ENCODE measurements at places on chromosomes 4 and X.

- peak; percentile 8 for DNase-seq
These were observed 120.3 kb downstream of the RASL11B start for GRCh38 chr4:52982255-52982945.

DNA sequence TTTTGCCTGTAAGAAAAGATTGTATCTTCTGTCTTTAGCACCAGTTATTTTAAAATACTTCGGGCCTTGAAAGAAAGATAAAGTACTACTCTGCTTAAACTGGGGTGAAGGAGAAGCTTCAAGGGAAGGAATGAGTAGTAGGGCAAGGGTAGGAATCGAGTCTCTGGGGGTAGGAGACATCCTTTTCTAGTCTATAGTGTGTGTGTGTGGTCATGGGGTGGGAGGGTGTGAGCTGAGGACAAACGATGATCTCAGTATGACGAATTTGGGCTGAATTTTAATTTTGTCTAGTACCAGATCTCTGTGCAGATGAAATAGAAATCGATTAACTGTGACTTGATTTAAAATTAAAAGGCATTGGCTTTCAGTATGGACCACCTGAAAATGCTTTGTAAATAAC is 3.3 kb upstream of the MYOZ2 start:
- DNase-seq: no peak

DNA sequence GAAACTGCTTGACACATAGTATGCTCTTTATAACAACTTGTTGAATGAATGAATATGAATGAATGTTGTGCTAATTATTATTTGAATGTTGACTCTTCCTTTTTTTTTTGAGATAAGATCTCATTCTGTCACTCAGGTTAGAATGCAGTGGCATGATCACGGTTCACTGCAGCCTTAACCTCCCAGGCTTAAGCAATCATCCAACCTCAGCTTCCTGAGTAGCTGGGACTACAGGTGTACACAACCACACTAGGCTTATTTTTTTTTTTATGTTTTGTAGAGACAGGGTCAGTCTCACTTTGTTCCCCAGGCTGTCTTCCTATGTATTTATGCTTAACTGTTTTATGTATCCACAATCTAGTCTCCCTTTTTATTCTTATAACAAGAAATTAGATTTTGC is 114.7 kb upstream of the WDFY3 start:
- DNase-seq: no peak

DNA sequence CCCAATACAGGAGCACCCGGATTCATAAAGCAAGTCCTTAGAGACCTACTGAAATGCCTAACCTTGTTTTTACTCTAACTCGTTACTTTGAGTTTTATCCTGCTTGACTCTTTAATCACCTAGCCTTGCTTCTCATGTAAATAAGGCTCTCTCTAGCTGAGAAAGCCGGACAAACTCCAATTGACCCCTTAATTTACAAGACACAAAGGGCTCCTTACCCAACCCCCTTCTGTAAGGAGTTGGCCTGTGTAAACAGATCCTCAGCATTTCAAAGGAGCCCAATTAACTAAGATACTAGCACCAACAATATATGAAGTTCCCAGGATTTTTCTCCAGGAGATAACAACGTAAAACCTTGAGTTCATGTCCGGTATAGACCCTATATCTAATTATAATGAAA is 61.7 kb downstream of the CT47B1 start:
- DNase-seq: no peak

DNA sequence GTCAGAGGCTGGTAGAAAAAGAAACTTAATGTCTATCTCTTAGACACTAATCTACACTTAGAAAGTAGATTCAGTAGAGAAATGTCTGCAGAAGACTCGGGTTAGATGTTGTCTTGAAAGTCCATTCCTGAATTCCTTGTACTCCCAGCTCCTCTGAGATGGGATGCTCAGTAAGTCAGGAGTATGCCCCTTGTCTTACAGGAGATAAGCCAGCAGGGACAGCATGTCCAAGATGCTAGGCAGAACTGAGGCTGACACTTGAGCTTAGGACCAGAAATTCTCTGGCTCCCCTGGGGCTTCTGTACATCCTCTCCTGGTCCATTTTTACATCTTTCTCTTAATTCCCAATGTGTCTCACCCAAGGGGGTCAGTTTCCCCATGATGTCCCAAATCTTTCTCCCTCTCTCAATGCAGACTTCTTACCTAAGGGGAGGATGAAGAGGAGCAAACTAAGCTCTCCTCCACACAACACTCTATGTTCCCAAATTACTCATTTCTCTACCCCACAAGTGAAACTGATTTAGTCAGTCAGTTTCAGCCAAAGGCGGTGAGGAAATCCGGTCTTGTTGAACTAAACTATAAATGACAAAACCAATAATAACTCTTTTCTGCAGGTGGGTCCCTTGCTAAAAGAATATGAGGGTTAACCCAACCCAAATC is 558.2 kb upstream of the DIPK2B start:
- peak; percentile 87 for DNase-seq

- no peak for DNase-seq
These were observed 29.9 kb downstream of the PCDH10 start for GRCh38 chr4:133178956-133179355.

GRCh38 chrX:42384956-42385355 is 393.0 kb downstream of the PPP1R2C start:
- DNase-seq: no peak

DNA sequence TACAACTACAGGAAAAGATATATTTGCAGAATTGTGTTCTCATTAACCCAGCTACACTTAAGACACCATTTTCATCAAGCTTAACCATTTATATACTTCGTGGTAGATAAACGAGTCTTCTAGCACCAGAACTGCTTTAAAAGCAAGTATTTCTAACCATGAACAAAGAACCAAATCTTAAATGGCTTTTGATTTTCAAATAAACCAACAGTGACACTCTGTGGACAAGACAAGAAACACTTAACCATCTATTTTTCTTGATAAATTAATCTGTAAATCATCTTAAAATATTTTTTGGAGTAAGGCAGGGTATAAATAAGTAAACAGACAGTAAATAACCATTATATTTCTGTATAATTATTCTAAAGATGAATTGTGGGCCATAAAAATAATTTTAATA is 10.2 kb downstream of the BEND2 start:
- no peak for DNase-seq

DNA sequence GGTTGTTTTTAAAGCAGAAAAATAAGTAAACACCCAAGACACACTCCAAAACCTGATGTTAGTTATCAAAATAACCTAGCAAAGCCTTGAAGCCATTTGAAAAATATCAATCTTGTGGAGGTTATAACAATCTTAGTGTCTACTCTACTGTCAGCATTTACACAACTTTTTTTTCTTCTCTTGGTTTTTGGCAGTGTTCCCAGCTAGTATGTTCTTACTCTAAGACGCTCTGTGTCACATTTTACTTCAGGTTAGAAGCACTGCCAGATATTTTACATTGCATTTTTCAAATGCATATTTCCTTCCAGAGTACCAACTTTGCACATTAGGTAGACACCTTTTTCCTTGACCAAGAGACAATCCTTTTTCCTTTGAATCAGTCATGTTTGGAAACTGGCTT is 114.0 kb upstream of the INPP4B start:
- no peak for DNase-seq

GRCh38 chr4:27148211-27148895 is 287.7 kb downstream of the STIM2 start:
- no peak for DNase-seq

- no peak for DNase-seq
These were observed 114.0 kb downstream of the FHIP1A start for GRCh38 chr4:151522866-151523519.

DNA sequence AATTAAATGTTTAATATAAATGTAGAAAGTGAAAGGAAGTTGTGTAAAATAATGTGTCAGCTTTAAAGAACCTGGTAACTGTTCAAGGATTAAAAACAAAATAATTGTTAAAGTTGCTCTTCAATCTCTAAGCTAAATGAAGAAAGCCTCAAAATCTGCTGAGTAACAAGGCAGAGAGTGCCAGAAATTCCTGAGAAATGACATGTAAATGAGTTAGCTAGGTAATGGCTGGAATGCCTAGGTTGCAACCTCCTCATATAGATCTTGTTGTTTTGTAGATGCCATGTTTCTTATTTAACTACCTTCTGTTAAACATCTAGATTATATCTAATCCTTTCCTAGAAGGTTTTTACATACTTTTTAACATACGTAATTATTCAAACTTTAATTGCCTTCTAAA is 763.6 kb upstream of the AGA start:
- DNase-seq: no peak

- DNase-seq: peak; percentile 5
These were observed 7.2 kb downstream of the GSTCD start for GRCh38 chr4:105715692-105716278.

GRCh38 chr4:22986881-22987280 is 294.1 kb downstream of the GBA3 start:
- no peak for DNase-seq

DNA sequence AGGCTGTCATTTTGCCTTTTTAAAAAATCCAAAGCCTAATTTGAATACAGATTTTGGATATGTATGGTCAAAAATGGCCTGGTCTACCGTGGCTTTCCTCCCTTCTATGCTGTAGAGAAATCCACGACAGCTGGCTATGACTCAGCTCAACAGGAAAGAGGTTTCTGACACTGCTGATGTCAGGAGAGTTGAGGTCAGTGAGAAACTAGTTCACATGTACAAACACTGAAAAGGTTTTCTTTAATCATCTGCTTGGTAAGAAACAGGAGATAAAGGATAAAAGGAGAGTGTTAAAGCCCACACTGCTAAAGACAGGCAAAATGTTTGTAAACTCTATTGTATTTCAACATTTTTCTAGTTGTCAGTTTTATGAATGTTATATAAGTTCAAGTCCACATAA is 113.9 kb downstream of the NYX start:
- peak; percentile 76 for DNase-seq

GRCh38 chr4:53582194-53582593 is 9.1 kb downstream of the LNX1 start:
- no peak for DNase-seq

- peak; percentile 54 for DNase-seq
These were observed 63.7 kb upstream of the CAMK2D start for GRCh38 chr4:113825272-113825671.

DNA sequence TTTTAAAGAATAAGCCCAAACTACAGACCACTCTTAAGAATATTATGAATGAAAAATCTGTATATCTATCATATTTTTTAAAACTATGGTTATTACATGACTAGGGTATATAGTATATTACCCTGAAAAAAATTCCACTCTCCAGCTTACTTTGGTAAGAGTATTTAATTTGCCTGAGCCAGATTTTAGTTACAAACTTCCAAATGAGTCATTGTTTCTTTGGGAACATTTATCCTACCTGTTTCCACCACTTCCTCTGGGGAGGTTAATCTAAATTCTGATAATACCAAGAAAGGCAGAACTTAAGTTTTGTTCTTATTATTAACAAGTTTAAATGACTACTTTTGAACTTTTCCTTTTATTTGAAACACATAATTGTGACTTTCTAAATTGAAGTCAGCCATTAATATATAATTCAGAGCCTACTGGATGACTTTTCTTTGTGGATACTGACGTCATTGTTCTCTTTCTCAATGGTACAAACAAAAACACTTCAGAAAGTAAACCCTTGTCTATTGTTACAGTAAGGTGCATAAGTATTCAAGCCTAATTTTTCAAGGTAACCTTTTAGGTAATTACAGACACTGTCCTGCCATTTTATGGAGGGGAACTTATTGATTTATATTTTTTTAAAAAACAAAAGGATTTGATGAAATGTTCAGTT is 135.6 kb upstream of the TLL1 start:
- no peak for DNase-seq

GRCh38 chr4:177494791-177495190 is 52.6 kb upstream of the AGA start:
- DNase-seq: no peak

- no peak for DNase-seq
These were observed 295.3 kb downstream of the GRID2 start for GRCh38 chr4:92599044-92599443.

DNA sequence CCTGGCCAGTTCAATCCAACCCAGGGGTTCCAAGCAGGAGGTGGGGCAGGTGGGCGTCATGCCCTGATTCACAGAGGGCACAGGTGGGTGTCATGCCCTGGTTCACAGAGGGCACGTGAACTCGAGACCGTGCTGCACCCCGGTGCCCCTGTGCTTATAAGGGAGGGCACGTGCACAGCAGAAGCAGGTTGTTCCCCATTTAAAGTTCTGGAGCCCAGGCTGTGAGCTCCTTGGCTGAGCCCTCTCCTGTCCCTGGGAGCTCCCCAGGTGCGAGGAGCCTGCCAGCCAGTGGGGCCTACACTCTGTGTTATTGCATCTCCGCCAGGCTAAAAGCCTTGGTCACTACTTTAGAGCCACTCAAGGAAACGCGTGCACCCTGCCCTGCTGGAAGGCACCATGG is 3.2 kb upstream of the CPZ start:
- no peak for DNase-seq
